ENCODE measurements at places on chromosomes 12 and 14.

DNA sequence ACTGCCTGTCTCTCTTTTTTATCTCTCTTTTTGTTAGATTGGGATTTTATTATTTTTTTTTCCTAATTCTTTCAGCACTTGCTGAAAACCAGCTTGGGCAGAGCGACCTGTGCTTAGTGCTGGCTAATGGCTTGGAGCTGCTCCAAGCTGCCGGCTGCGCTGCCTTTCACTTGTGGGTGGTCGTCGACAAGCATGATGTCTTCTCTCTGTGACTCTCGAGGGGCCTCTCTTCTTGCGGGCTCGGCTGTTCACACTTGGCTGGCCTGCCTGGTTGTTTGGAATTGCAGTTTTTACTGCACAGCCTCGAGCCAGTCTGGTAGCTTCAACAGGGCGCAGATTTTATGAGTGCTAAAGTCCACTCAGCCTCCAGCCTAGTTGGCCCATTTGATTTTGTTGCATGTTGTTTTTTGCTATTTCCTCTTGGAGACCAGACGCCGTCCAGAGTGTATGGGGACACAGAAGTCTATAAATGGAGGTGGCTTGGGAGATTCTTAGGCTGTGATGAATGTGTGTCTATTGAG is 18.6 kb downstream of the TPCN1 start:
- no peak for DNase-seq

- no peak for DNase-seq
Observed at GRCh38 chr12:50991291-50991690, 34.9 kb downstream of the SLC11A2 start.

DNA sequence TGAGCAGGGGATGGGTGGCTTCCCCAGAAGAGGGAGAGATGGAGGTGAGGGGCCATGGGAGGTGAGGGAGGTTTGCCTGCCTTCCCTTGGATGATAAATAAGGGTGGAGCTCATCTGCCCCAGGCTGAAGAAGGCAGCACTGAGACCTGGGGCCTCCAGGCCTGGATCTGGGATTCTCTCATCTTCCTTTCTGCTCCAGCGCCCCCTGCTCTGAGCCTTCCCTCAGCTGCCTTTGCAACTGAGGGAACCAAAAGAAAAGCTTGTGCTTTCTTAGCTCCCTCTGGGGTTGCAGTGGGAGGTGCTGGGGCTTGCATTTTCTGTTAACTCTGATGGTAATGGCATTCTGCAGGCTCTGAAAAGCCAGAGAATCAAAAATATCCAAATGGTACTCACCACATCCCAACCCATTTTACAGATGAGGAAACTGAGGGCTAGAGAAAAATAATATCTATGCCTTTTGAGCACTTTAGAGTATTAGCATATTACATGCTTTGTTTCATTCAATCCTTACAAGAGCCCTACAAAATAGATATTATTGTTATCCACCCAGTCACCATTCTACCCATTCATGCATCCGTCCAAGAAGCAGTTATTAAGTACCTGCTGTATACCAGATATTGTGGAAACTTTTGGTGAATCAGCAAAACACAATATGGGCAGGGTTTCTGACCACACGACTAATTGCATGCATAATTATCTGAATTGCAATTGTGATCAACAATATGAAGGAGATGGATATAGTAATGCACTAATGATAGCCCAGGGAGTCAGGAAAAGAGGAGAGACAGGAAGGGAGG is 102.2 kb downstream of the WSCD2 start:
- no peak for DNase-seq

DNA sequence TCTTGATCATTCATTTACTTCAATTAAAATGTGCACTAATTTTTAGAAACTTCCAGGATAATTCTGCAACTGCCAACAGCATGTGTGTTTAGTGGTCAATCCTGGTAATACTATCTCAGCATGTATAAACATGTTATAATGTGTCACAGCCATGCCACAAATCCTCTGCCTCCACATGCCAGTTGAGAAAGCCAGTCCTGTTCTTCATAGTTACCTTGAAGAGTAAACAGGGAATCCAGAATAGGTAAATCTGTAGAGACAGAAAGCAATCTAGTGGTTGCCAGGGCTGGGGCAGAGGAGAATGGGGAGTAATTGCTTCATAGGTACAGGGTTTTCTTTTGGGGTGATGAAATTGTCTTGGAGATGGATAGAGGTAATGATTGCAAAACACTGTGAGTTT is 85.9 kb downstream of the ARMH4 start:
- no peak for DNase-seq

- no peak for DNase-seq
Observed at GRCh38 chr12:58880639-58881038, 39.7 kb downstream of the LRIG3 start.

GRCh38 chr14:102182936-102183619 is 43.4 kb downstream of the WDR20 start:
- DNase-seq = no peak

DNA sequence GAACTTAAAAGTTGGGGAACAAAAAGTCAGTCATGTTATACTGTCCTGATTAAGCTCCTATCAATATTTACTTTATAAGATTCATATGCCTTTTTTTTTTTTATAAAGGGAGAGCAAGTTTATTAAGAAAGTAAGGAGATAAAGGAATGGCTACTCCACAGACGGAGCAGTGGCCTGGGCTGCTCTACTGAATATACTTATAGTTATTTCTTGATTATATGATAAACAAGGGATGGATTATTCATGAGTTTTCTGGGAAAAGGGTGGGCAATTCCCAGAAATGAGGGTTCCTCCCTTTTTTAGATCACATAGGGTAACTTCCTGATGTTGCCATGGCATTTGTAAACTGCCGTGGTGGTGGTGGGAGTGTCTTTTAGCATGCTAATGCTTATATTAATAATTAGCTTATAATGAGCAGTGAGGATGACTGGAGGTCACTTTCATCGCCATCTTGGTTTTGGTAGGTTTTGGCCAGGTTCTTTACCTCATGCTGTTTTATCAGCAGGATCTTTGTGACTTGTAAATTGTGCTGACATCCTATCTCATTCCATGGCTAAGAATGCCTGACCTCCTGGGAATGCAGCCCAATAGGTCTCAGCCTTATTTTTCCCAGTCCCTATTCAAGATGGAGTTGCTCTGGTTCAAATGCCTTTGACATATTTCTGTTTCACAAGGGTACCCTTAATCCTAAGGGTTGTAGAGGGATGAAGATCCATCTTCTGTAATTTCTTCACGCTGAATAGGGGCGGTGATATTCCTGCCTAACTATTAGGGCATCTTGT is 73.9 kb downstream of the OTOGL start:
- no peak for DNase-seq

DNA sequence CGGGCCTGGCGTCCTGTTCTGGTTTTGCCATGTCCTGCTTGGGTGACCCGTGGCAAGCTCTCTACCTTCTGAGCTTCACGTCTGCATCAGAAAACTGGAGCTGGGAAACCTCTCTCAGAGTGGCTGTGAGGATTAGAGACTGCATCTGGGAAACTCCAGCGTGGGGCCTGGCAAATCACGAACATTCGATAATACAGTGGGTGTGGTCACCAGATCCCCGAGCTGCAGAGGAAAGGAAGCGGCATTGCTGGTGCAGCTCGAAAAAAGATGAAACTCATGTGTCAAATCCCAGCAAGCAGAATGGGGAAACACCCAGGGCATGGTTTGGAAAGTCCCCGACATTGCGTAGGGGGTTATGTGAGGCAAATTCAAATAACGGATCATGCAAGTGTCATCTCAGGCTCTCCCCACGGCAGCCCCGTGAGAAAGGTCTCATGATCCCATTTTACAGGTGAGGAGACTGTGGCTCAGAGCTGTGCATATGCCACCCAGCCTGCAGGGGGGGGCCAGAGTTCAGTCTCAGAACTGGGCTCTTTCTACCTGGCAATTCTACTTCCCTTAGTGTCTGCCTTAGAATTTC is 98.1 kb upstream of the VRK1 start:
- DNase-seq = no peak

DNA sequence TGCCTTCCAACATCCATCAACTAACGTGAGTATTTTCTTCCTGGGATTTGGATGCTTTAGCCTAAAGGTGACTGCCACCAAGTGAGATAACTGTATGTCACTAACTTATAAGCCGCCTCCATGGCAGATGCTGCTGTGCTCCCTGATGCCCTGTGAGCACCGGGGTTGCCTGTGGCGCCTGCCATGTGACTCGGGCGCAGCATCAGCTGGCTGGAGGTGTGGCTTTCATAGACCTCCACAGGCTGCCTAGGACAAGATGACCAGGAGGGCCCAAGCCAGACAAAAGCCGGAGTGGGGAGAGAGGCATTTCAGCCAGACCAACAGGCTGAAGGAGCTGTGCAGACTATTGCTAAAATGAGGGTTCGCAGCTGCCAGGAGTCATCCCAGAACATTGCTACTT is 55.7 kb downstream of the ANAPC7 start:
- no peak for DNase-seq

All from NCI-H524 treated with DMSO at 0.1 percent for 48 hours (cell line).